NCI-H2227 treated with DMSO at 0.1 percent for 48 hours (cell line): ENCODE measurements at places on chromosomes 7 and 10.
A peak's percentile ranks its signal among the peaks of the same experiment; 100 is the strongest.

DNA sequence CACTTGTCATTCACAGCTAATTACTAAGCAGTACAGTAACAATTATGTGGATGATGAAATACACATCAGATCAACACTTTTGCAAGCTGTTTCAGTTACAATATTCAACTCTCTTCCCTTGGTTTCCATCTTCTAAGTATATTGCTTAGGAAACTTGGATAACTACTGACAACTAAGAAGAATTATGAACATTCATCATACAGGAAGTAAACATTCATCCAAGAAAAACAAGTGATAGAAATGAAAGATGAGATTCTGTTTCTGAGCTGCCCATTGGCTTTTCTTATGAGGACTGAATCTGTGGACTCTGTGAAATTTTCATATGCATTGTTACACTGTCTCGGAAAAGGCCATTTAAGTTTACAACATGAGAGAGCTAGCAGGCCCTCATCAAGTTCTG is 240.2 kb downstream of the PRKG1 start:
- no peak for DNase-seq

- no peak for DNase-seq
These were observed 734.7 kb downstream of the KCNMA1 start for GRCh38 chr10:76902949-76903348.

DNA sequence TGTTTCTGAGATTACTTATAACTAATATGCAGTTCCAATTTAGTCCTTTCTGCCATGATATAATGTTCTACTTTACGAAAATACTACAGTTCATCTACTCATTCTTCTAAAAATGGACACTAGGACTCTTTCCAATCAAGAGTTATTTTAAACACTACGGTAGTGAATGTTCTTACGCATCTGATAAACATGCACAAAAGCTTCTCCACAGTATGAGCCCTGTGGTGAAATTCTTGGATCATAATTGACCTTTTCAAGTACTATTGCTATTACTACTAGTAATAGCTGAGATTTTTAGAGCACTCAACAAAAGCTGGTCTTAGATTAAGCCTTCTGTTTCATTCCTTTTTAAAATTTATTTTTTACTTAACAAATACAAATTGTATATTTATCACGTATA is 106.4 kb downstream of the CH25H start:
- no peak for DNase-seq

GRCh38 chr7:66535414-66536329 is 93.0 kb upstream of the KCTD7 start:
- DNase-seq = peak; percentile 42

- peak; percentile 31 for DNase-seq
These were observed 5.9 kb downstream of the KCP start for GRCh38 chr7:128904381-128905197.

GRCh38 chr7:55427342-55427741 is 62.2 kb downstream of the LANCL2 start:
- DNase-seq = no peak

DNA sequence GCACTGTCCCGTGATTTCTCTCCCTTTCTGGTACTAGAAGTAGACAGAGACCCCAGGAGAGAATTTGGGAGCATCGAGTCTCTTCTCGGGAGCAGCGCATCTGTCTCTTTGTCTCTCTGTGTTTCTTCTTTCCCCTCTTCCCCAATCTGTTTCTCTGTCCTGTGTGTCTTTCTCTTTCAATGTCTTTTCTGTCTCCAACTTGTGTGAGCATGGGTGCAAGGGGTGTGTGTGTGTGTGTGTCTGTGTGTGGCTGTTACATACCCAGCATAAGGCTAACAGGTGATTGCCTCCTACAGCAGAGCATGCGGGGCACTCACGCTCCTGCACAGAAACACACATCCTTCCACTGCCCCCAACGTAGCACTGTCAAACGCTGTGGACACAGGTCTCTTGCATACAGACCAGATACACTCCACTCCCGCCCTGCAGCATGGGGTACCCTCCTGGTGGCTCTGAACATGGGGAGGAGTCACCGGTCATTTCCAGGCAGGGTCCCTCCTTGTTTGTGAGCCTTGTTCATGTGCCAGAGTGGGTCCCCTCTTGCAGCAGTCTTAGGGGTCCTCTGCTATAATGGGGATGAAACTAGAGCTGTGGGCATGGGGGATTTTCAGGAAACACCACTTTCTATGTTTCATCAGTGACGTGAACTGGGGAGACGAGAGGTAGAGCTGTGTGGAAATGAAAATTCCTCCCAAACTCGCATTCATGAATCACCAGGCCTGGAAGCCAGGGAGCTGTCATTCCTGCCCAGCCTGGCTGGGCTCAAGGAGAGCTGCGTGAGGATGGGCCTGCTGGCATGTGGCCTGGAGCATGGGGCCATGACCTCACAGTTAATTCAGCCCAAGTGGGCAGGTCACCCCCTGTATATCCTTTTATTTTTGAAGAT is 980 bp downstream of the ADAMTS14 start:
- no peak for DNase-seq

DNA sequence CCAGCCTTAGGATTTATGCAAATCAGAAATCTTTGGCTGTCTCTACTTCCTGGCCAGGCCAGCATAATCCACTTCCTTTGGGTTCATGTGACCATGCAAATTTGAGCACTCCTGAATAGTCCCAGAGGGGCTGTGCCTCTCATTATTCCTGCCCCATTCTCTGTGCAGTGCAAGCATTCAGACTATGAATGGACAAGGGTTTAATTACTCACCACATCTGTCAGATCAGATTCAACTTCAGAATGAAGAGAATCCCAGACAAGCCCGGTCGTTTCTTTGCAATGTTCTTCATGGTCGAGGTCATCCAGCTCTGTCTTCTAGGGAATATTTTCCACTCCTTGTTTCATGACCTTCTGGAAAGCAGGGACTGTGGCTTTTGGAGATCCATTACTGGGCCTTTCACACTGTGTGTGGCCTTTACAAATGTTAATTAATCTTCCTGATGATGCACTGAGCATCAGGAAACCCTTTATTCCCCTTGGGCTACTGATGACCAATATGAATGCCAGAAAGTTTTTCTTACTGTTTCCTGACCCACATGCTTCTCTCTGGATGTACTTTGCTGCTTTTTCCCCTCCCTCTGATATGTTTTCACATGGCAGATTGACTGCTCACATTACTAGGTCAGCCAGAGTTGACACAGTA is 217.6 kb upstream of the TCF7L2 start:
- no peak for DNase-seq

- DNase-seq = no peak
These were observed 3.8 kb downstream of the GPRIN2 start for GRCh38 chr10:46552526-46553237.

DNA sequence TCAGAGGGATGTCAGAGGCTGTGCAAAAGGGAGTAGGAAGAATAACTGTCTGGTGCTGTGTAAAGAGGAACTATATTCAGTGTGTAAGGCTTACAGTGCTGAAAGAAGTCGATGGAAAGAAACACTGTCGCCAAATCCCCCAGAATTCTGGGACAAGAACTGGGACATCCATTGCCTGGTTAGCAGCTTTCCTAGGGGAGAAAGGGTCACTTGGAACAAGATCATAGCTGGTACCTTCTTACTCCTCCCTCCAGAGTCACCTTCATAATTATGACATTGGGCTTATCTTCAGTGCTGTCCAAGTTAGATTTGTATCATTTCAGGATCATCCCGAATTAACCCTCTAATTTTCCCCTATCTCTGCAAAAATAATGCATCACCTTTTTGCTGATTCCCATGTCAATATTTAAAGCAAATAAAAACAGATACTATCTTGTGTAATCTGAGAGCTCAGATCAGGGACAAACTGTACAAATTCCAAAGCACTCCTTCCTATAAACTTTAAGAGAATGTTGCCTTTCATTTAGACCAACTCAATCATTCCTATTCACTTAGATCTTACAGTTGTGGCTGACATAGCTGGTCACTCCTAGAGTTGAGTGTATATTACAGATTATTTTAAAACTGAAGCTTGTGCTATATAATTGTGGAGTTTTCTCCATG is 96.5 kb downstream of the DNAH11 start:
- DNase-seq = no peak

- DNase-seq = no peak
These were observed 13.8 kb downstream of the CYTH3 start for GRCh38 chr7:6258440-6259182.

GRCh38 chr10:1736144-1736971 is 967 bp downstream of the ADARB2 start:
- DNase-seq = no peak

- DNase-seq = no peak
These were observed 75.5 kb downstream of the RPS24 start for GRCh38 chr10:78109210-78109609.

DNA sequence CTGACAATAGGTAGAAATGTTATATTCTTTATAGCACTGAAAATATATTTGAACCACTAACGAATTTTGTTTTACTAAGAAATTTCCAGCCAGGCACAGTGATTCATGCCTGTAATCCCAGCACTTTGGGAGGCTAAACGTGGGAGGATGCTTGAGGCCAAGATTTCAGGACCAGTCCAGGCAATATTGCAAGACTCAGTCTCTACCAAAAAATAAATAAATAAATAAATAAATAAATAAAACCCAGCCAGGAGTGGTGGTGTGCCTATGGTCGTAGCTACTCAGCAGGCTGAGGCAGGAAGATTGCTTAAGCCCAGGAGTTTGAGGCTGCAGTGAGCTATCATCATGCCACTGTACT is 39.8 kb downstream of the PIP4K2A start:
- DNase-seq = no peak

DNA sequence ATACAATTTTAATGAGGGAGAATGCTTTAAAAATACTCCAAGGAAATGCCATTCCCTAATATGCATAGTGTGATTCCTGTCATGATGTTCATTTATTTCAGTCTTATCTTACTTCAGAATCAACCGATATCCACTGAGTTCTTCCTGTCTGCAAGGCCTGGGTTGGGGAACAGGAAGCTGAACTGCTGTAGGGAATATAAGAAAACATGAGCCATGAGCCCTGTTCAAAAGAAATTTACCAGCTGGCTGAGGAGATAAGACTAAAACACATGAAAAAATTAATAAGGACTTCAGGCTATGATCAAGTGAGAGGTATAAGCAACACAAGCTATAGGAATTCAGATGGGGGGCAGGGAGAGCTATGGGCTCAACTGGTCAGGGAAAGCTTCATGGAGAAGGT is 184.7 kb downstream of the PLPP4 start:
- DNase-seq = no peak

DNA sequence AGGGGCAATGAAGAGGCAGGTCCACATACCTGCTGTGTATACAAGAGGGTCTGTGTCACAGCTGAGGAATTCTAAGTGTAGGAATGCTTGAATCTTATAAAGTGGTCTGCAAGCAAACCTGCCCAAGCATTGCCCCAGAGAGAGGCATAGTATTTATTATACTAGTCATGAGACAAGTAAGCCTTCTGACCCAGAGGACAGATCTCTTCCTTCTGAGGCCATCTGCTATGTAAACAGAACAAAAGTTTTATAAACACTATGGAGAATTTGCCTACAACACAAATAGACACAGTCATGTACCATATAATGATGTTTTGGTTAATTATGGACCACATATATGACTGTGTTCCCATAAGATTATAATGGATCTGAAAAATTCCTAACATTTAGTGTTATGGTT is 388.2 kb downstream of the NEBL start:
- DNase-seq = no peak
